CD4-positive, alpha-beta memory T cell (primary cell): ENCODE measurements at places on chromosomes 6 and 20. TPM values are rescaled to one million over a fixed set of nuclear protein-coding genes. Genes with fewer than 3 reads are reported as not detected.

GHRH gene
- not detected for total RNA-seq

CTCFL gene
- total RNA-seq: not detected

DNA sequence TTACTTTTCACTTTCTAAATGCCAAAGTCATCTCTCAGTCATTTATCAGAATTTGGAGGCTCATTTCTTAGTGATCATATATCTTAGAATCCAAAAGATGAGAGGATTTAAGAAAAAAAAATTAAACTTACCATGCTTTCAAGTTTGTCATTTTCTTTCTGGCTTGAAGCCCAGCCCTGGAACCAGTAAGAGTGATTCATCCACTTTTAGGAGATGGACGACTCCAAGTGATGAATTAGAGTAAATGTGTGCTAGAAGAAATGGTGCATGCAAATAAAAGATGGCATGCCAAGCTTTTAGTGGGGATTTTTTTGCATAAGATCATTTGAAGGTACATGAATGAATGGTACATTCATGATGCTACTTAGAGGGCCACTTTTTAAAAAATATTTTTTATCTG lies 20.1 kb downstream of the PLCB1 start:
- no peaks in the 10 kb centered on the region for H3K36me3 ChIP-seq
- no peak overlapping the region for H3K4me3 ChIP-seq
- H3K4me1 ChIP-seq: peaks cover 67% of the 10 kb centered on the region
- DNase-seq: no peak
- no peak overlapping the region for H3K27ac ChIP-seq
- H3K27me3 ChIP-seq: no peaks in the 10 kb centered on the region

DNA sequence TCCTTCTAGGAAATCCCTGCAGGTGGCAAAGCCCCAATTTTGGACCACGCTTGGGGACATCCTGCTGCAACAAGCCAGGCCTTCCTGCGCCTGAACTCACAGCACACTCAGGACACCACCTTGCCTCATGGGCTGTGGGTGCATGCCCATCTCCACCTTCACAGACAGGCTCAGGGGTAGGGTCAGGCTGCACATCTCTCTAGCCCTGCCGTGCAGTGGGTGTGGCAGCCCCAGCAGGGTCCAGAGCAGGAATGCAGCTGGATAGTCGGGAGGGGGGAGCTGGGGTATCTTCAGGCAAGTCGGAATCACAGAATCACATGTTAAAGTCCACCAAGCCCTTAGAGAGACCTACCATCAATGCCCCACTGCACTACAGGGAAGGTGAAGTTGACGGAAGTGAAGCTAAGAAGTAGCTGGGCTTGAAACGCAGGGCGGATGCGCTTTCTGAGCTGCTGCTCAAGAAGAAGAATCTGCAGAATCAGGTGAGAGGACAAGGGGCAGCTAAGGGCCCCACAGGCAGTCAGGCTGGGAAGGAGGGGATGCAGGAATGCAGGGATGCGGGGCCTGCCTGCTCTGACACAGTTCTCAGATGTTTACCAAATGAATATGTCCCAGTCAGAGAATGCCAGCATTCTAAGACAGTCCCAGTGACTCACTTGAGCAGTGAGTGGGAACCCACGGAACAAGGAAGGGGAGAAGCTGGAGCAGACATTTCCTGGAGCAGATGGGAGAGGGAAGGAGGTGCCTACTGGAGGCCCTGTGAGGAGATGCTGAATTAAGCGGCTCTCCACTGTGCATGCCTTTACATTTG lies 11.3 kb downstream of the SERPINB6 start:
- H3K27ac ChIP-seq: no peak overlapping the region
- DNase-seq: no peak
- no peak overlapping the region for H3K4me3 ChIP-seq
- H3K36me3 ChIP-seq: no peaks in the 10 kb centered on the region

SLC22A2 gene
- not detected for total RNA-seq

- no peaks in the 10 kb centered on the region for H3K36me3 ChIP-seq
- H3K4me1 ChIP-seq: no peaks in the 10 kb centered on the region
- no peak overlapping the region for H3K27ac ChIP-seq
- H3K4me3 ChIP-seq: no peak overlapping the region
- no peaks in the 10 kb centered on the region for H3K27me3 ChIP-seq
These were observed 720.0 kb downstream of the EYS start for GRCh38 chr6:64987066-64987465.

GRCh38 chr6:10719964-10720264 lies 3.0 kb upstream of the TMEM14C start:
- DNase-seq: no peak
- H3K27me3 ChIP-seq: no peaks in the 10 kb centered on the region
- H3K4me1 ChIP-seq: peaks cover 43% of the 10 kb centered on the region

DNA sequence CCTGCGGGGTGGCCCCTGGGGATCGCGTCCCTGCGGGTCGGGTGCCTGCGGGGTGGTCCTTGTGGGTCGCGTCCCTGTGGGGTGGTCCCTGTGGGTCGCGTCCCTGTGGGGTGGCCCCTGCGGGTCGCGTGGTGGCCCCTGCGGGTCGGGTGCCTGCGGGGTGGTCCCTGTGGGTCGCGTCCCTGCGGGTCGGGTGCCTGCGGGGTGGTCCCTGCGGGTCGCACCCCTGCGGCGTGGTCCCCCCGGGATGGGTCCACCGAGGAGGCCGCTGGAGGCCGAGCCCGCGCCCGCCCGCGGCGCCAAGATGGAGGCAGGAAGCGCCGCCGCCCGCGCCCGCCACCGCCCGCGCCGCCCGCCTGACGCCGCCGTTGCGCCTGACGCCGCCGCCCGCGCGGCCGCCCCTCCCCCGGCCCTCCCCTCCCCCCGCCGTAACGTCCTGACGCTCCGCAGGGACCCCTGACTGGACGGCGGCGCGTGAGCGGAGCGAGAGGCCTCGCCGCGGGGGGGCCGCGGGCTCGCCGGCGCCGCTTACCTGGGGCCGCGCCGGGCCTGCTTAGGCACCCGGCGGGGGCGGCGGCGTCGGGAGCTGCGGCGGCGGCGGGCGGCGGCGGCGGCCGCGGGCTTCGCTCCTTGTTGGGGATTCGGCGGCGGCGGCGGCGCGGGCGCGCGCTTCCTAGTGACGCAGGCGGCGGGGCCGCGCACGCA lies at the start of gene GMEB2:
Gene GMEB2 (minus strand): TSS at position 678 of the 705 bp plus-strand sequence. CDS start 7,704 bp downstream, outside the sequence.
- H3K4me1 ChIP-seq: peaks cover 37% of the 10 kb centered on the region
- peak within 1 kb of the TSS; percentile 95 for H3K4me3 ChIP-seq

GRCh38 chr20:10611357-10611756 lies 62.4 kb downstream of the JAG1 start:
- no peaks in the 10 kb centered on the region for H3K27me3 ChIP-seq
- H3K4me3 ChIP-seq: no peak overlapping the region

DNA sequence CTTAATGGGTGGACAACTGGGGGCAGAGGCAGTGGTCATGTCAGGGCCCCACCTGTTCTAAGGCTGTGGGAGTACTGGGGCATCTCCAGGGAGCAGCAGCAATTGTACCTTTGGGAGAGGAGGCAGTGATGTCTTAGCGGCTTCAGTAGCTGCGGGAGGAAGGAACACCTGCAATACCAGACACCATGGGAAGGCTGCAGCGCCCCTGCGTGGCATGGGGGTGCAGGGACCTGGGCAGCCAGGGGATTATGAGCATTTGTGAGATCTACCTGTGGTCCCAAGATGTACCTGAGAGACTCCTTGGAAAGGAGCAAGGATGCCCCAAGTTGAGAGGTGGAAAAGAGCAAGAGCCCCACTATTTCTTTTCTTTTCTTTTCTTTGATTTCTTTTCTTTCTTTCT lies 112.1 kb upstream of the GPR6 start:
- no peak for DNase-seq
- H3K4me1 ChIP-seq: no peaks in the 10 kb centered on the region

DNA sequence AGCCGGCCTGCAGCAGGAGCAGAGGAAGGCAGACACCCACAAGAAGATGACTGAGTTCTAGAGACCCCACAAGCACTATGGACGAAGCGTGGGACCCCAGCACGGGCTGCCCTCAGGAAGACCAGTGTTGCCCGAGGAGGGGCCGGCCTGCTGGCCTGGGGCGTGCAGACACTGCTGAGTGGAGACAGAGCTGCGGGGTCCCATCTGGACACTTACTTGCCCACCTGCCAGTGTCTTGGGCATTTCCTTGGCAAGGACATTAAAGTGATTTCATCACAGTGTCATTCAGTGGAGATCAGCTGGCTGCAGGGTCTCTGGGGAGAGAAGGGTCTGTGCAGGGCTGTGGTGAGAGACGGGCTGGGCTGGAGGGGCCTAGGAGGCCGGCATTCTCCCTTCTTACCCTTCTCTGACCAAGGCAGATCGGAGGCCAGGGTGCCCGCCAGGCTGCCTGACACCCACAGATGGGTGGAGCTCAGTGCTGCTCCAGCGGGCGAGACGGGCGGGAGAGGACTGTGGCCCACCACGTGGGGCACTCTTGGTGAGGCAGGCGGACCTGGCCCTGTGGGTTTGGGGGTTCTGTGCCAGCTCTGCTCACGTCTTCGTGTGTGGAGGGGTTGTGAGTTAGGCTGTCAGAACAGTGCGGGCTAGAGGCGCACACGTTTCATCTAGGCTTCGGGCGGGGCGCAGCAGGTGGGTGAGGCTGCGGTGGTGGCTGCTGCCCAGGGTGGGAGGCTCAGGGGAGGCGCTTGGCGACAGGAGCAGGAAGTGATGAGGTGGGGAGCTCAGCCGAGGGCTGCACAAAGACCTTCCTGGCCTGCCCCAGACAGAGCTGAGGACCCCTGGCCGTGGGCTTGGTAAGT lies at the start of gene LIME1:
Gene LIME1 (plus strand): TSS at position 806 of the 860 bp plus-strand sequence. CDS start 886 bp downstream, outside the sequence.
- peaks cover 22% of the 10 kb centered on the region for H3K36me3 ChIP-seq
- H3K4me3 ChIP-seq: peak within 1 kb of the TSS; percentile 92
- peaks cover 42% of the 10 kb centered on the region for H3K4me1 ChIP-seq
- no peaks in the 10 kb centered on the region for H3K27me3 ChIP-seq

DNA sequence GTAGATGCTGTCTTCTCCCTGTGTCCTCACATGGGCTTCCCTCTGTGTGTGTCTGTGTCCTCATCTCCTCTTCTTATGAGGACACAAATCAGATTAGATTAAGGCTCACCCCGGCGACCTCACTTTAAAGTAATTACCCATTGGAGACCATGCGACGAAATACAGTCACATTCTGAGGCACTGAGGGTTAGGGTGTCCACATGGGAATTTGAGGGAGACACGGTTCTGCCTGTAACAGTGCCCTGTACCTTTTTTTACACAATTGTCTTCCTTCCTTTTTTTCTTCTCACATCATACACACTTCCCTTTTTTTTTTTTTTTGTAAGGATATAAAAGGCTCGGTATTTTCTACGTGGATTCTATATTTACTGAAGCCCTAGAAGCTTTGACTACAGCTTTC lies 48.9 kb downstream of the DEK start:
- no peaks in the 10 kb centered on the region for H3K36me3 ChIP-seq
- no peaks in the 10 kb centered on the region for H3K4me1 ChIP-seq
- H3K4me3 ChIP-seq: no peak overlapping the region
- H3K27ac ChIP-seq: no peak overlapping the region
- DNase-seq: no peak
- H3K27me3 ChIP-seq: no peaks in the 10 kb centered on the region

HSPA1L gene
- total RNA-seq: 8.2 TPM

PAK5 gene
- not detected for total RNA-seq

DNA sequence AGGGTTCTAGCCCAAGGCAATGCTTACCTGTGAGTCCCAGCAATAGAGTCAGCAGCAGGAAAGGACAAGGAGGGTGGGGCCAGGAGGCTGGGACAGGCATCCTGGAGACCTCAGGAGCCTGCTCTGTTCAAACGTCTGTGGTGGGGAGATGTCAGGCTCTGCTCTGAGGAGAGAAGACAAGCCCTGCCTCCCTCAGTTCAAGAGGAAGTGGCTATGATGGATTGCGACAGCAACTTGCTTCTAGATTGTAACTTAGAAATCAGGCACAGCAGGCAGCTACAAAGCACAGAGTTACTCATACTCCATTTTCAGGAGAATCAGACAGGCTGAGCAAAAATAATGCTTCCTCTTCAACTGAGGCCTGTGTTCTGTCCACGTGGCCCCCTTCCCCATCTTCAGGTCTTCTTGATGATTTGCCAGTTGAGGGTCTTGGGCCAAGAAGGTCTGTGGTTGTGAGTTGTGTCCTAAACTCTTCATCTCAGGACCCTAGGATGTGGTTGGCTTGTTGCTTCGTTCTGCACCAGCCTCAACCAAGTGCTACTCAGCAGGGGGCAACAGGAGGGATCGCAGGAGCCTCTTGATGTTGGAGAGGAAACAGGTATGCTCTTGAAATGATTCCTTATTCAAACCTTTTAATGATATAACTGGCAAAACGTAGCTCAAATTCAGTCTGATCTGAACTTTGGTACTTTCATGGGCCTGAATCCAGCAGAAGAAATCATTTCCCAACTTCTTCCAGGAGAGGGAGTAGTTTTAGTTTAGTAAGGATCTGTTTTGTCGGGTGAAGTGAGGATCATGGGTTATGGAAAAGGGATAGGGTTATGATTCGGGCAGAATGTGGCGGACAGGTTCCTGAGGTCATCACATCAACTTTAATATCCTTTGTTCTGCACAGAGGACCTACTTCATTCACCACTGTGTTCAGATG lies 31.0 kb downstream of the SIRPB1 start:
- no peak overlapping the region for H3K27ac ChIP-seq
- no peaks in the 10 kb centered on the region for H3K36me3 ChIP-seq
- peaks cover 17% of the 10 kb centered on the region for H3K4me1 ChIP-seq
- H3K4me3 ChIP-seq: no peak overlapping the region

DNA sequence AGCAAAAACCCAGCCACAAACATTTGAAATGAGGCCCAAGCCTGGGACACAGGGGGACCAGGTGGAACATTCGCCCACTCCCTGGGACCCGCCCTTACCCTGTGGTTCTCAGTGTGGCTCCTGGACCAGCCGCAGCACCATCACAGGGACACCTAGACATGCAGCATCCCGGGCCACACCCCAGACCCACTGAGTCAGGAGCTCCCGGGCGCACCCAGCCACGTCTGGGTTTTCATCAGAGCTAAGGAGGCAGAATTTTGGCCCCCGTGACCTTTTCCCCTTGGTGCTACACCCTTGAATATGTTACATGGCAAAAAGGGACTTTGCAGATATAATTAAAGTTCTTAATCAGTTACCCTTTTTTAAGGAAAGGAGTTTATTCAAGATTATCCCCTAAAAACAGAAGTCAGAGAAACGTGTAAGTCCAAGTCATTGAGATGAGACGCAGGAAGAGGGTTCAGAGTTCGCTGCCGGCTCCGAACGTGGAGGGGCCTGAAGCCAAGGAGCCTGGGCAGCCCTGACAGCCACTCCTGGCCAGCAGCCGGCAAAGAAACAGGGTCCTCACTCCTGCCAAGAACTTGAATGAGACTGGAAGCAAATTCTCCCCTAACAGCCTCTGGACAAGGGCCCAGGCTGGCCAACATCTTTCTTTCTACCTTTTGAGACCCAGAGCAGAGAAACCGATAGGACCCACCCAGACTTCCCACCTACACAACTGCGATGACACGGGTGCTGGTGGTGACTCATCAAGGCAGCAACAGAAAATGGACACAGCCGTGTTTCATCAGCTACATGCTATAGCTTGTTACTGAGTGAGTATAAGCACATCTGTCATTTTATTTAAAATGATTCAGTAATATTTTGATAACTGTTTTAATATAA lies 25.3 kb downstream of the BFSP1 start:
- H3K27ac ChIP-seq: peak overlapping the region; percentile 54
- H3K4me3 ChIP-seq: peak overlapping the region; percentile 55
- peaks cover 50% of the 10 kb centered on the region for H3K4me1 ChIP-seq
- no peaks in the 10 kb centered on the region for H3K36me3 ChIP-seq
- H3K27me3 ChIP-seq: no peaks in the 10 kb centered on the region

- peaks cover 40% of the 10 kb centered on the region for H3K4me1 ChIP-seq
- no peaks in the 10 kb centered on the region for H3K36me3 ChIP-seq
- DNase-seq: no peak
- H3K27ac ChIP-seq: no peak overlapping the region
- no peaks in the 10 kb centered on the region for H3K27me3 ChIP-seq
- no peak overlapping the region for H3K4me3 ChIP-seq
These were observed 37.9 kb downstream of the TRAM2 start for GRCh38 chr6:52538901-52539354.

DEFB132 gene
- total RNA-seq: not detected

PNLDC1 gene
- total RNA-seq: 0.47 TPM
